ENCODE measurements at places on chromosomes 5 and 9.

DNA sequence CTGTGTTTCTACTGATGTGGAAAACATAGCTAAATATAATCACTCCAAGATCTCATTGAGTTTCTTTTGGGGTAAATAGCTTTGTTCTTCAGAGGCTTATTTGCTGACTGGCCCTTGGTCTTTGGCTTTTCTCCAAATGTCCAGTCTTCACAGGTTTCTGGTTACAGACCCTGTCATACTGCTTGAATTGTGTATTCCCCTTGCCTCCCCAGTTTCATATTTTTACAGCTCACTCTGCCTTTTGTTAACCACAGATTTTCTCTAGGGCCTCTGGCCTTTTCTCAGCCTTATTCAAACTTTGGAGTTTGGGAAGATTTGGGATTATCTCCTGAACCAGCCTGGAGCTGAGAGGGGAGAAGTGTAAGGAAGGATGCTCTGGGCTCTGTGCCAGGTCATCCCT, 23.9 kb downstream of the ISOC1 start:
- no peak for DNase-seq

GRCh38 chr5:79263290-79263689, 27.4 kb downstream of the JMY start:
- DNase-seq = no peak

GRCh38 chr9:5375091-5375490, 35.4 kb upstream of the RLN1 start:
- no peak for DNase-seq

- DNase-seq = no peak
These were observed 339.6 kb upstream of the CCNH start for GRCh38 chr5:87752362-87752761.

DNA sequence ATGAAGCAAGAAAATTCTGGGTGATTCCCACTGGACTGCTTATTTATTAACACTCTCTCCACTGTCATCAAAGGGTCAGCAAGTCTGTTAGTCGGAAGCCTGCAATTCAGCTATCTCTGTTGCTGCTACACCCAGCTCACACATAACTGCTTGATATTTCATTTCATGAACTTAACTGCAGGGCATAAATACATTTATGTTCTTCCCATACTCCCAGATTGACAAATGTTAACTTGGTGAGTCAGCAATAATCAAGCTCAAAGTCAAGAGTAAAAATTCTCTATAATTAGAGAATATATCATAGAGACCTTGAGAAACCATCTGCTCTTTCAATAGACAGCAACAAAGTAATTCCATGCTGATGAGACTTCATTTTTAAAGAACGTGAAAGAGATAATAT, 198.8 kb downstream of the ADAMTS12 start:
- DNase-seq = no peak

GRCh38 chr5:93150311-93151012, 430.6 kb downstream of the NR2F1-AS1 start:
- no peak for DNase-seq

DNA sequence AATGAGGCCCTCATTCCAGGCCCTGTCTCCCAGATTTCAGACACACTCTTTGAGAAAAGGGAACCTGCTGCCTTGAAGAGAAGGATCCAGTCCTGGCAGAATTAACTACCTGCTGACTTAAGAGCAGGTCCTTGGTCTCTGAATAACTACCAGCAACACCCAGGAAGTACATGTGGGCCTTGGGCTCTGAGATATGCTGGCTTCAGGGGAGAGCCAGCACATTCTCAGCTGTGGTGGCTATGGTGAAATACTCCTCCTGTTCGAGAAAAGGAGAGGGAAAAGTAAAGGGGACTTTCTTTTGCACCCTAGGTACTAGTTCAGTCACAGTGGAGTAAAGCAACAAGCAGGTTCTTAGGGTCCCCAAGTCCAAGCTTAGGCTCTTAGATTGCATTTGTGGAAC, 120.0 kb downstream of the HMHB1 start:
- DNase-seq = no peak

- DNase-seq = no peak
These were observed 2.3 kb downstream of the TTF1 start for GRCh38 chr9:132404228-132404881.

- DNase-seq = no peak
These were observed 390 bp upstream of the SNX2 start for GRCh38 chr5:122774519-122774860.

- peak; percentile 23 for DNase-seq
These were observed 75.7 kb upstream of the GLIS3 start for GRCh38 chr9:4375424-4376200.

GRCh38 chr5:88967633-88968585, 84.9 kb upstream of the MEF2C start:
- DNase-seq = no peak
